ENCODE measurements at places on chromosomes 7 and 10.
A peak's percentile ranks its signal among the peaks of the same experiment; 100 is the strongest.

DNA sequence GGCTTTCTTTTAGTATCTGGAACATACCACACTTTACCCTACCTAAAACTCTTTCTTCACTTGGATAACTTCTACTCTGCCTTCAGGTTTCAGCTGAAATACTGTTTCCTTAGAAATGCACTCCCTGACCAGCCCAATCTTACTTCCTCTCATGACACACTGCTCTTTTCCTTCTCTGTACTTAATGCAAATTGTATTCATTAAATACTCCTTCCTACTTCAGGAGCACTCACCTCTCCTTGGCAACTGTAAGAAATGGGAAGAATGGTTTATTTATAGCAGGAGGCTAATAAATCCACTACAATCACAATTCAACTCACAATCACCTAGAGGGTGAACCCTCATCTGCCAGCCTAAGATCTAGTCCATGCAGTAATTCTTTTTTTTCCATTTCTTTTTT is 15.2 kb downstream of the ZCWPW1 start:
- no peaks in the 10 kb centered on the region for H3K4me1 ChIP-seq
- no peak for DNase-seq
- H3K4me3 ChIP-seq, result no peak overlapping the region
- H3K27me3 ChIP-seq, result no peaks in the 10 kb centered on the region
- no peak overlapping the region for H3K27ac ChIP-seq
- H3K36me3 ChIP-seq, result peaks cover 10% of the 10 kb centered on the region

DNA sequence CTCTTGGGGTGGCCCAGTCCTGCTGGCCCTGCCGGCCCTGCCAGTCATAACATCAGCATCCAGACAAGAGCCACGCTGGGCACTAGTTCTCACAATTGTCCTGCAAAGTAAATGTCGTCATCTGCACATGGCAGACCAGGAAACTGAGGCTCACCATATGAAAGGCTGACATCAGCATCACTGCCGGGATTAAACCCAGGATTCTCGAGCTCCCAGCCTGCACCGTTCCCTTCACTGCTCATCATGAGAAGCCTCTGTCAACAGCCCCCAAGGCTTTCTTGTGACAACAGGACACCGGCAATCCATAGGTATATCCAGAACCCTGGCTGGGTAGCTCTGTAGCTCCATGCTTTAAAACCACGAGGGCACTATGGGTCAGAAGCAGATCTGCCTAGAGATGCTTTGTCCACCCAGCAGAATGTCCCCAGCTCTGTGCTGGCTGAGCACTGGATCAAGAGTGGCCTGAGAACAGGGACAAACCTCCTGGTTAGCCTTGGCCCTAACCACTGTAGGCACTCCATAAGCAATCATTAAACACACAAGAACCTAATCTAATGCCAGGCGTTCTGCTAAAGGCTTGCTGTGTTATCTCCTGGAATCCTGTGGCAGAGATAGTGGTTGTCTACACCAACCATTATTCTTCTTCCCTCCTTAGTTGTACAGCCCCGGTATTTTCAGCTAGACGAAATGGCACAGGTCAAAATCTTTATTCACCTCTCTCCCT is 41.2 kb upstream of the C10orf71 start:
- peaks cover 29% of the 10 kb centered on the region for H3K4me1 ChIP-seq
- DNase-seq, result no peak
- H3K27me3 ChIP-seq, result no peaks in the 10 kb centered on the region
- no peak overlapping the region for H3K4me3 ChIP-seq
- peaks cover 3% of the 10 kb centered on the region for H3K36me3 ChIP-seq

GRCh38 chr10:123882681-123883445 is 8.7 kb downstream of the CPXM2 start:
- peaks cover 3% of the 10 kb centered on the region for H3K27me3 ChIP-seq
- H3K36me3 ChIP-seq, result no peaks in the 10 kb centered on the region
- no peak for DNase-seq
- no peak overlapping the region for H3K4me3 ChIP-seq
- H3K27ac ChIP-seq, result no peak overlapping the region

DNA sequence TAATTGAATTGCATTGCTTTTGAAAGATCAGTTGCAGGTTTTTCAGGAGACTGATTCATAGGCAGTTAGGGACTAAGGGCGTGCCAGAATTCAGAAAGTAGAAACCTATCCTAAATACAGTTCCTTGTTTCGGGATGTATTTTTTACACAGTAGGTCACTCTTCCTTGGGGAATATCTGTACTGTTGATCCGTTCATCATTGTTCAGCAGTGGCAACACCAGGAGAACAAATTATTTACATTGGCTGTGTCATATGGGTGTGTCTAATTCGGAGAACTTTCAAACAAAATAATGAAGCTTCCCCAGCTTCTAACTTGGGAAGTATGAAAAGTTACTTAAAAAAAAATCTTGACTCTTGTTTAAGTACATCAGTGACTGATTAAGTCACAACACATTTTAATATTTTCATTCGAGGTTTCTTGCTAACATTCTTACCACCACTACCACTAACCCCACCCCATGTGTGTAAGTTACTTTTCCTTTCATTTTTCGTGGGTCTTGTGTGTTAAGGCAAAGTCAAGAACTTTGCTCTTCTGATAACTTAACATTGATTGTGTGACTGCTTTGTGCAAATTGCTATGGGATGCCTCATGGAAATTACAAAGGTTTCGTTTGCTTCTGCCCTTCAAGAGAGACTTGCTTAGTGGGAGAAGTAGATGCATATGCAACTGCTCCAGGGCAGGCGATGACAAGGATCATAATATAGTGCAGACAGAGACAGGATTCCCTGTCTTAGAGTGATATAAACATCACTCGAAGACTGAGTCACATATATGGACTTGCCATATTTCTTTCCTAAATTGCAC is 43.8 kb upstream of the RPA3 start:
- H3K4me3 ChIP-seq, result peak overlapping the region; percentile 94
- no peaks in the 10 kb centered on the region for H3K36me3 ChIP-seq
- peaks cover 52% of the 10 kb centered on the region for H3K4me1 ChIP-seq
- H3K27ac ChIP-seq, result peak overlapping the region; percentile 99
- DNase-seq, result peak; percentile 61

DNA sequence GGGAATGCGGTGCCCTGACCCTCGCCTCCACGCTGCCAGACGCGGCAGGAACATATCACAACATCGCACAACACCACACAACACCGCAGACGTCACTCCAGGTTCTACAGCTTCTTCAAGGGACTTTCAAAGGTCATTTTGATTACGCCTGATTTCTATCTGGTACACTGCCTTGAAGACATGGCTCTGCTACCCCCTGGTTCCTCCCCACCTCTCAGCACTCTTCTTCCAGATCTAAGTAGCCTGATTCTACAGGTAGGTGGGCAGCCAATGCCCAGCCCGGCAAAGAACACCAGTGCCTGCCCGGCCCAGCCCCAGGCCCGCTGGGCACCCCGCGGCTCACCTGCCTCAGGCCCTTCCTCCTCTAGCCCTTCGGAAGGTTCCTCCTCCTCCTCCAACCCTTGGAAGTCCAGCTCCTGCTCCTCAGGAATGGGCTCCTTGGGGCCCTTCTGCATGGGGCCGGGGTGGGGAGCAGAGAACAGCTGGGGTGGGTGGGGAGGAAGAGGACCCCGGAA is 8.4 kb downstream of the GIGYF1 start:
- H3K27ac ChIP-seq, result no peak overlapping the region
- no peaks in the 10 kb centered on the region for H3K36me3 ChIP-seq
- H3K27me3 ChIP-seq, result peaks cover 4% of the 10 kb centered on the region
- H3K4me3 ChIP-seq, result no peak overlapping the region

- no peak overlapping the region for H3K4me3 ChIP-seq
- peaks cover 13% of the 10 kb centered on the region for H3K27me3 ChIP-seq
- no peaks in the 10 kb centered on the region for H3K36me3 ChIP-seq
Measured at GRCh38 chr10:34814223-34814912, 728 bp downstream of the PARD3 start.

GRCh38 chr10:112907893-112908292 is 42.2 kb upstream of the TCF7L2 start:
- DNase-seq, result no peak
- H3K4me1 ChIP-seq, result no peaks in the 10 kb centered on the region
- H3K4me3 ChIP-seq, result no peak overlapping the region
- H3K27ac ChIP-seq, result no peak overlapping the region
- H3K27me3 ChIP-seq, result no peaks in the 10 kb centered on the region

GRCh38 chr10:2933924-2934323 is 133.4 kb upstream of the PFKP start:
- H3K4me1 ChIP-seq, result no peaks in the 10 kb centered on the region
- H3K36me3 ChIP-seq, result no peaks in the 10 kb centered on the region
- no peak overlapping the region for H3K4me3 ChIP-seq
- DNase-seq, result no peak

DNA sequence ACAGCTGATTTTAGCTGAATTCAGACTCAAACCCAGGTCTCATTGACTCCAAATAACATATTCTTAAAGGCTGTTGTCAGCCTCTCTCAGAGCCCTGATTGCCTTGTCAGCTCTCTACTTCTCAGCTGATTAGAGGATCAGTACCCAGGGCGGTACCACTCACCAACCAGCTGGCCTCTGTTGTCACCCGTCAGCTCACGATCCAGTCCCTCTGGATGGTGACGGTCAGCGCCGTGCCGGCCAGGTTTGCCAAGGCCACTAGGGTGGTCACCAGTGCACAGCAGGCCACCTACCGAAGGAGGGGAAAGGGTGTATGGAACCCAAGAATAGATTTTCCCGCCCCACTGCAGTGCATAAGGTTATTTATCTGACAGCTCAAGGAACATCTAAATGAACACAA is 52.3 kb upstream of the TOMM7 start:
- no peaks in the 10 kb centered on the region for H3K27me3 ChIP-seq
- DNase-seq, result no peak
- no peak overlapping the region for H3K4me3 ChIP-seq
- H3K36me3 ChIP-seq, result peaks cover 6% of the 10 kb centered on the region
- H3K27ac ChIP-seq, result no peak overlapping the region

DNA sequence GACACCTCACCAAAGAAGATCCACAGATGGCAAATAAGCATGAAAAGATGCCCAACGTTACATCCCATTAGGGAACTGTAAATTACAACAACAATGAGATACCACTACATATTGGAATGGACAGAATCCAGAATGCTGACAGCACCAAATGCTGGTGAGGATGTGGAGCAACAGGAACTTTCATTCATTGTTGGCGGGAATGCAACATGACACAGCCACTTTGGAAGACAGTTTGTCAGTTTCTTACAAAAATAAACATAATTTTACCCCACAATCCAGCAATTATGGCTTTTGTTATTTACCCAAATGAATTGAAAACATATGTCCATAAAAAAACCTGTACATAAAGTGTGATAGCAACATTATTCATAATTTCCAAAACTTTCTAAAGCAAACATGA is 176.8 kb downstream of the C7orf25 start:
- DNase-seq, result no peak
- H3K27me3 ChIP-seq, result no peaks in the 10 kb centered on the region
- H3K4me3 ChIP-seq, result no peak overlapping the region
- no peak overlapping the region for H3K27ac ChIP-seq
- no peaks in the 10 kb centered on the region for H3K36me3 ChIP-seq

DNA sequence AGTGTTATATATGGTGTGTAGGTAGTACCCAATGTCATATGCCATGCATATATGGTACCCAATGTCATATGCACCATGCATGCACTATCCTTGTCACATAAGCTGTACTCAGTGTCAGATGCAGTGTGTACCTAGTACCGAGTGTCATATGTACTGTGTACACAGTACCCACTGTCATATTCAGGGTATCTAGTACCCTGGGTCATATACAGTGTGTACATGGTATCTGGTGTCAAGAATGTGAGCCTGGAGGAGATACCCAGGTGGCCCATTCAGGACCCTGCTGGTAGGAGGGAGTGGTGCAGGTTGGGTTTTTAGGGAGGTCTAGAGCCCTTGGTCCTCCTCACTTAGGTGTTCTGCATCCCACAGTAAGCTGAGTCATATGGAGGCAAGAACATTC is 1.8 kb downstream of the ZMYND11 start:
- peak overlapping the region; percentile 88 for H3K4me3 ChIP-seq
- H3K27me3 ChIP-seq, result peaks cover 5% of the 10 kb centered on the region
- no peaks in the 10 kb centered on the region for H3K36me3 ChIP-seq
- H3K27ac ChIP-seq, result peak overlapping the region; percentile 97
- peak; percentile 23 for DNase-seq

DNA sequence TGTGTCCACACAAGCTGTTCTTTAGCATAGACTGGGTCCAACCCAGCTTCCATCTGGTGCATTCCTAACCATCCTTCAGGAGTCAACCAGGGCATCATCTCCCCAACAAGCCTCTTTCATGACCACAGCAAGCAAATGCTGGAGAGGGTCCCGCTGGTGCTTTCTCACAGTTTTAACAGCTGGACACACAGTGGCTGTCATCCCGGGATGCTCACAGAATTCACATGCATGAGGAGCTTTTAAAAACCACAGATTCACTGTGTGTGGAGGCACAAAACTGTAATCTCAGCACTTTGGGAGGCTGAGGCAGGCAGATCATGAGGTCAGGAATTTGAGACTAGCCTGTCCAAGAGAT is 6.4 kb upstream of the CYP3A7 start:
- H3K4me3 ChIP-seq, result no peak overlapping the region
- H3K36me3 ChIP-seq, result peaks cover 16% of the 10 kb centered on the region
- no peak overlapping the region for H3K27ac ChIP-seq
- H3K27me3 ChIP-seq, result peaks cover 9% of the 10 kb centered on the region
- no peak for DNase-seq
- H3K4me1 ChIP-seq, result no peaks in the 10 kb centered on the region

DNA sequence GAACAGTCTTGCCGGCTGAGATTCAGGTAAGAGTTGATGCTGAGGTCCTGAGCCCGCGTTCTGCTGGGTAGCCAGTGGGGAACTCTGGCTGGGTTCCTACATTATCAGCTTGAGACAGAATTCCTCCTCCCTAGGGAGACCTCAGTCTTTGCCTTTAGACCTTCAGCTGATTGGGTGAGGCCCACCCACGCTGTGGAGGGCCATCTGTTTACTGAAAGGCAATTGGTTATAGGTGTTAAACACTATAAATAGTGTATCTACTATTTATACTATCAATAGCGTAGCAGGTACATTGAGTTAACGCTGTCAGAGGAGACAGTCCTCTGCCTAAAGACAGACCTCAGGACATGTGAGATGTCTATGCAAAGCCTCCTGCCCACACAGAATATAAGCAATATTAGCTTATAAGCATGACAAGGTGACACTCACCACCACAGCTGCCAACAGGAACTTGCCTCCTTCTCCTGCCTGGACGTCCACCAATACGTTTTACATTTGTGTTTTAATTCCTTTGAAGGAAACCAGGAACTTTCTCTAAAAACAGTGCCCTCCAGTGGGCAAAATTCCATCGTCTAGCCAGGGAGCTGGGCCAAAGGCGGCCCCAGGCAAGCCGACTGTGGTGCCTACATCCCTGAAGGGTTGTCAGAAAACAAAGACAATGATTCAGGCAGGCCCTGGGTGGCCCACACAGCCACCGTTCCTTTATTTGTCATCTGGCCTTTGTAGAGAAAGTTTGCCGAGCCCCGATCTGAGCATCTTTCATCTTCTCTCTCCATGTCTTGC is 58.8 kb downstream of the INSIG1 start:
- DNase-seq, result no peak
- H3K27me3 ChIP-seq, result peaks cover 9% of the 10 kb centered on the region
- no peak overlapping the region for H3K4me3 ChIP-seq

Data from immature natural killer cell (primary cell).